Cardiac muscle cell (in vitro differentiated cells and primary cell): ENCODE measurements at places on chromosomes 6 and 20.

GRCh38 chr6:45710304-45710821, 305.3 kb downstream of the CLIC5 start:
- no peak for DNase-seq

DNA sequence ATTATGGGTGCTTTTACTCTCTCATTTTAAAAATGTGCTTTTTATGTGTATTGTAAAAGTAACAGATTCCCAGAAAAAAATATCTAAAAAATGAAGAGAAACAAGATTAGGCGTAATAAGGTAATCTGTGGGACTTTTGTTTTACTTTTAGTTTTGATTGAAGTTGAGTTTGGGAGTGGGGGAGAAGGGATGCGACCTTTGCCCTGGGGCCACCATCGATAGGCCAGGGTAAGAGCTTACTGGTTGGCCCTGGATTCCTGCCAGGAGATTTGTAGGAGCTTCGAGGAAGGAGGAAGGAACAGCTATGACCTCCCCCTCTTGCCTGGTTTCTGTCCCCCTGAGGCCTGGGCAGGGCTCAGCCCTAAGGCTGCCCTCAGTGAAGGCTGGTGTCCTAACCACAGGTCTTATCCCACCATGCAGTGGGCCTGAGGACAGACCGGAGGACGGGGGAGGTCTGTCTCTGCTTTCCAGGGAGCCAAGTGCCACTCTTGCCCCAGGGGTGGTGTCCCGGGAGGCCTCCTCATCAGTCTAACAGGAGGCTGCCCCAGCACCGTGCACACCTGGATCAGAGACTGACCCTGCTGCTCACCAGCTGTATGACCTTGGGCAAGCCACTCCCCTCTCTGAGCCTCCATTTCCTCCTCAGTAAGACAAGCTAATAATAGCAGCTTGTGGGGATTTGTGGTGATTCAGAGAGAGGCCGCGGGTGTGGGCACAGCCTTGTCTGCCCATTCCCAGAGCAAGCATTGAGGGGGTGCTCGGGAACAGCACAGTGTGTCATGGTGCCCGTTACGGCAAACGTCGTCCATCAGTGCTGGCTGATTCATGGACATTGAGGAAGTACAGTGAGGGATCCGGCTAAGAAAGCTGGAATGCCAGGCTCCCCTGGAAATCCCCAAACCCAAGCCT, 21.2 kb downstream of the TGM2 start:
- peak; percentile 49 for DNase-seq

GRCh38 chr6:31203345-31203979, 33.0 kb upstream of the POU5F1 start:
- no peak for DNase-seq

DNA sequence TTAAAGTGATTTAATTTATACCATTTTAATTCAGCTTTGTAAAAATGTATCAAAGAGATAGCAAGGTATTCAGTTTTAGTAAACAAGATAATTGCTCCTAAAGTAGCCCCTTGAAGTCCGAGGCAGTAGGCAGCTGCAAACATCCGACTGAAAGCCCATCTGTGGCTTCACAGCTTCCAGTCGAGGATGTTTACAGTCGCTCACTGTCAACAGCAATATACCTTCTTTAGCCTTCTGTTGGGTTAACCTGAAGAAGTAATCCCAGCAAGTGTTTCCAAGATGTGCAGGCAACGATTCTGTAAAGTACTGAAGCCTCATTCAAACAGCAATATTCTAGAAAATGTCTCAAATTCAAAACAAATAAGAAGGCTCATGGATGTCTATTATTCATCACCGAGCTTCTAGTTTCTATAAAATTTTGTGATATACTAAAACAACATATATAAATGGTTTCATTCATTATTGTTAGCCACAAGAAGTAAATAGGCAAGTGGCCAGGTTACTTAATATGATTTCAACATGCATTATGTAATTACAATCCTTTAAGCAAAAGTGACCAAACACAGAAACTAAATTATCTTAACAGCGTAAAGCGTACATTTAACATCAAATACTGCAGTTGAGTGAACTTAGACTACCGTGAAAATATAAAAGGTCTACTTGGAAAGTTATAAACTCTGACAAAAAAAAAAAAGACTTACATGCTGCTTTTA, 115.0 kb downstream of the OGFRL1 start:
- no peak for DNase-seq

- DNase-seq, result no peak
Observed at GRCh38 chr6:31490115-31490873, 7.7 kb upstream of the MICB start.

DNA sequence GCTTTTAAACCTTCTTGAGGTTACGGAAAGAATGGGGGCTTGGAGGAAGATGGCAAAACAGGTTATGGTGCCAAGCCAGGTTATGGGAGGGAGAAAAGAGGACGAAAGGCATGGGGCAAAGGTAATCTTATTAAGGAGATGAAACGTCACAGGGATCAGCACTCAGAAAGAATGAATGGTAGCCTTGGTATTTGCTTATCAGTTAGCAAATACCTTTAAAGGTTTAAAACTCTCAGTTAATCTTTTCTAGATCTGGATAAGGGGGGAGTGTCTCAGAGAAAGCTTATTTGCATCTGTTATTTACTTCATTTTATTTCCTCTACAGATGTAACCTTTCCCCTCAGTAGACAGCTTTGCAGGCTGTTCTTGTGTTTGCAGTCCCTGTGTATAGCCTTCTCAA, 55.5 kb upstream of the EEF1E1 start:
- no peak for DNase-seq

DNA sequence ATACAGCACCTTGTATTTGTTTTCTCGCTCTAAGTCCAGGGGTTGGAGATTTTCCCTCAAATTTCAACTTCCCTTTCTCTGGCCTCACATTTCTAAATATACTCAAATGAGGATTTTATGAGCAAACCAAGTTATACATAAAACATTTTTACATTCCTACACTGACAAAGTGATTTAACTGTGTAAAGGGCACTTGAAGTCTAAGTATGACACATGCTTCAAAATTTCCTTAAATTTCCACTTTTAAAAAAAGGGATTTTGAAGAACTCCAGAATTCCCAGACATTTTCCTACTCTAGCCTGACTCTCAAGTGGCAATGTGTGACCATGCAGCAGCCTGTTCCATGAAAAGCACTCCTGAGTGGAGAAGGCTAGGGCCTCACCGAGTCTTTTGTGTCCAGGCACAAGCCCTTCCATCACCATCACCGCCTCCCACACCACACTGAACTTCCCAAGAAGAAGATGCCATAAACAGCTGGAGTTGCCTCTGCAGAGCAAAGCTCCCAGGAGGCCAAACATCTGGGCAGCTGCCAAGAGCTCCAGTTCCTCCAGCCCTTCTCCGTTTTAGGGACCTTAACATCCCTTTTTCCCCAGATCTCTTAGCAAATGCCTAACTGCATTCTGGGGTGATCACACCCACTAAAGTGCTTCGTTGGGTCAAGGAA, 68.9 kb downstream of the NCR2 start:
- DNase-seq, result no peak

GRCh38 chr6:107237992-107238660, 122.8 kb upstream of the BEND3 start:
- no peak for DNase-seq

DNA sequence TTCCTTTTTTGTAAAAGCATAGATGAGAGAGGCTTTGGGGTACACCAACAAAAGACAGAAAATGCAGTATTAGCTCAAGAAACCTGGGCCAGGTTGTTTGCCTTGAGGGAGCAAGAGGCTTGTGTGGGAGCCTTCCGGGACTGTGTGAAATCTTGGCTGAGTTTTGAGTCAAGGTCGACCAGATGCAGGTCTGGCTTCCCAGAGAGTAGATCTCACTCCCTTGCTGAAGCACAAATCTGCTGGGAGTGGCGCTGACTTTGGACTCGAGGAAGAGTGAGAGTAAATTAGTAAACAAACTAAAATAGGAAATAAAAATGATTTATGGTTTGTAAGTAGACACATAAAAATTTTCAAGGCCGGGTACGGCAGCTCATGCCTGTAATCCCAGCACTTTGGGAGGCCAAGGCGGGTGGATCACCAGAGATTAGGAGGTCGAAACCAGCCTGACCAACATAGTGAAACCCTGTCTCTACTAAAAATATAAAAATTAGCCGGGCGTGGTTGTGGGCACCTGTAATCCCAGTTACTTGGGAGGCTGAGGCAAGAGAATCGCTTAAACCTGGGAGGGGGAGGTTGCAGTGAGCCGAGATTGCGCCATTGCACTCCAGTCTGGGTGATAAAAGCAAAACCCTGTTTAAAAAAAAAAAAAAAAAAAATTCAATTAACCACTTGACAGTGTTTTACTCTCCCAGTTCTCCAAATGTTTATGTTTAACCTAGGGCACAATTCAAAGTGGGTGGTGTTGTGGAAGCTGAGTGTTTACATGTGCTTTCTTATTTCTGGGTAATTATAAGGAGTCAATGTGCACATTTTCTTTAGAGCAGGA, 27.7 kb upstream of the EDN1 start:
- DNase-seq, result no peak

DNA sequence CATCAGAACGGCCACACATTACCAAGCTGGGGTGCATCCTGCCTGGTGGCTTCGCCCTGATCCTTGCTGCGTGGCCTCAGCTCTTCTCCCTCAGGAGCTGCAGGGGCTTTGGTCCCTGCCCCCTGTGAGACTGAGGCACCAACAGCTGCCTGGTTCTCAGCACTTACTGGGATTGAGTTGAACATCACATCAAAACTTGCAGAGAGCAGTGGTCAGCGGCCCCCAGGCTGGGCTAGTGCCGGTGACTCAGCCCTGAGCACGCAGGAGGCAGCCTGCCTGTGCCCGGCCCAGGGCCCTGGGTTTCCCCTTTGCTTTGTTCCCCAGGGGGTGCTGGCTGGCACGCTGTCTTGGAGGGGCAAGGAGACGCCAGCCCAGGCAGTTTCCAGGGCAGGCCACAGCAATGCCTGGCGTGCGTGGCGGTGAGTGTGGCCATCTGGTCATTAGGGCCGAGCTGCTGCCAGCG, 63.3 kb downstream of the DLL1 start:
- no peak for DNase-seq

- DNase-seq, result peak; percentile 8
Observed at GRCh38 chr20:61850926-61851900, 214.5 kb downstream of the TAF4 start.

- no peak for DNase-seq
Observed at GRCh38 chr6:85343428-85343827, 106.5 kb upstream of the NT5E start.

GRCh38 chr6:134455319-134455718, 137.4 kb upstream of the SGK1 start:
- no peak for DNase-seq

DNA sequence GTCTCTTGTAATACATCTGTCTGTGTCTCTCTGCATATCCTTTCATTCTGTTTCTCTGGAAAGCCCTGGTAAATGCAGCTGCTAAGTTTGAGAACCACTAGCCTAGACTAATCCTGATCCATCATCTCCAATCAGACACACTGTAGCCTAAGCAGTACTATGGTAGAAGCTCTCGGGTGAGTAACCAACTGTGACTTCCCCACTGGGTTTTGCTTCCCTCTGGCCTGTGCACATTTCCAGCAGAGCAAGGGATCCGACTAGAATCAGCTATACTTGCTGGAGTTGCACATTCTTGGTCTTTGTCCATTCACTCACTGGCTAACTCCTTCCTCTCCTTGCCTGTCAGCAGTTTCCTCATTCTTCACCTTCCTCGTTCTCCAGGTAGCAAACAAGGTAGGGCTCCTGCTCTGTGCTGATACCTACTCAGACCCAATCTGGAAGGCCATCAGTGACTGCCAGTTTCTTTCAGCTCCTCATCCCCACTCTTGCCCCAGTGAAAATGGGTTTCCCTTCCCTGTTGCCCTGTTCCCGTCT, 184.2 kb downstream of the PLCB4 start:
- DNase-seq, result no peak

DNA sequence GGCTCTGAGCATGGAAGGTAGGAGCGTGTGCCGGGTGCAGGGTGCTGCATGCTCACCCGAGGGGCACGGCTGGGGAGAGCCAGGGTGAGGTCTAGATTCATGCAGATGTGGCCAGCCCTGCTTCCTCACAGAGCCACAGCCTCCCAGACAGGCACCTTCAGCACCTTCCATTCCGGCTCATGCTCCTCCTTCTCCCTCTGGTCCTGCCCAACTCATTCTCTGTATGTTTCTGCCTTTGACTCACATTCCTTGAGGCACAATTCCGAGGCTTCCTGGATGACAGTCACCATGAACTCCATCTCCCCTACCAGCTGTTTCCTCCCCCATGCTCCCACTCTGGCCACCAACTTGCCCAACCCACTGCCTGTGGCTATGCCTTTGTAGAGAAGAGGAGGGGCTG, 35.4 kb downstream of the DACT2 start:
- no peak for DNase-seq

DNA sequence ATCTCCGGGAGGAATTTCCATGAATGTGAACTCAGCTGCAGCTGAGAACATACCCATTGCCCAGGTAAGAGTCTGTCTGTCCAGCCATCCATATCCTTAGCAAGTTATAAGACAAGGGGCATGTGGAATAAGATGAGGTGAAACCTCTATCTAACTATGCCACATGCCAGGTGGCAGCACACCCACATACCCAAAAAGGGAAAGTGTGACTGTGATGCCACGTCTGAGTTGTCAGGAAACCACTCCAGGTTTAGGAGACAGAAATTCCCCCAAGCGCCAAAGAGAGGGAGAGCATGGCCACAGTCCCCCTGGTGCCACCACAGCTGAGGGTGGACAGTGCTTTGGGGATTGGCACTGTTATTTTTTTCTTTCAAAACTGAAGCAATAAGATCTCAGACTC, 36.7 kb downstream of the SYNDIG1 start:
- DNase-seq, result no peak

DNA sequence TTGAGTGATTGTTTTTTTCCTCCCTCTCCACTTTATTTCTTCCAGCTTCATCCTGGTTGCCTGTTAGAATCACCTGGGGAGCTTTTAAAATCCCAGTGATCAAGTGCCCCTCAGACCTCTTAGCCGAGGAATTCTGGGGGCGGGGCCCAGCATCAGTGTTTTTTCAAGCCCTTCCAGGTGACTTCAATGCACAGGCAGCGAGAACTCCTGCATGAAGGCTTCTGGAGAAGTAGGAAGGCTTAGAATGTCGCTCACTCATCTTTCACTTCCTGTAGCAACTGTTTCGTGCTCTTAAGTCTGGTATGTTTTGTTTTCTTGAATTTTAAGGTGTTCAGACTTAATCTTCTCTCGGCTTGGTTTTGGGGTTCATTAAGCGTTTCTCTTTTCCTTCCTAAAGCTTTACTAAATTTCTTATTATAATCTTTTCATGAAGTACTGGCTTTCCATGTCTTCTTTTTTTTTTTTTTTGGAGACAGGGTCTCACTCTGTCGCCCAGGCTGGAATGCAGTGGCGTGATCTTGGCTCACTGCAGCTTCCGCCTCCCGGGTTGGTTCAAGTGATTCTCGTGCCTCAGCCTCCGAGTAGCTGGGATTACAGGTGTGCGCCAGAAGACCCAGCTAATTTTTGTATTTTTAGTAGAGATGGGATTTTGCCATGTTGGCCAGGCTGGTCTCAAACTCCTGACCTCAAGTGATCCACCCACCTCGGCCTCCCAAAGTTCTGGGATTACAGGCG, 30.9 kb upstream of the TULP1 start:
- no peak for DNase-seq
